M059J (cell line): ENCODE measurements at places on chromosomes 1 and 21.
A peak's percentile ranks its signal among the peaks of the same experiment; 100 is the strongest.

DNA sequence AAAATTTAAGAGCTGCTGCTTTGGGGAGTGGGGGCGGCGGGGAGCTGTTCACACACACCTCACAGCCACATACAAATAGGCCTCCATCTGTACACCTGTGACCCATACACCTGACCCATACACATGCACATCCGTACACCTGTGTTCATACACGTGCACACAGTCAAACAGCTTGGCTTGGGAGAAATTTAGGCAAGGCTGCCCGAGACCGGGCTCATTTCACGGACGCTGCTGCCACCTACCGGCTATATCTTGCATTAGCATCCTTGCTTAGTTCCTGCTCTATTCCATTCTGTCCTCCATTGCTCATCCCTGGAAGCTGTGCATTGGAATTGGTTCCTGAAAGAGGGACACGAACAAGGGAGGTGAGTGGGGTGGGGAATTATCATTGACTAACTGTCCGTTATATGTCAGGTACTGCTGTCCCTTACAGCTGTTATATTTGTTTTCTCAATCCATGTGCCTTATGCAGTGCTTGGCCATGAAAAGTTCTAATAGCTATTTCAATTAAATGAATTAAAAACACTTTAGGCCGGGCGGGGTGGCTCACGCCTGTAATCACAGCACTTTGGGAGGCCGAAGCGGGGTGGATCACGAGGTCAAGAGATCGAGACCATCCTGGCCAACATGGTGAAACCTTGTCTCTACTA lies 37.1 kb upstream of the EPB41 start:
- peak; percentile 71 for DNase-seq

- peak; percentile 16 for DNase-seq
Observed at GRCh38 chr1:150118716-150119115, 31.0 kb upstream of the PLEKHO1 start.

DNA sequence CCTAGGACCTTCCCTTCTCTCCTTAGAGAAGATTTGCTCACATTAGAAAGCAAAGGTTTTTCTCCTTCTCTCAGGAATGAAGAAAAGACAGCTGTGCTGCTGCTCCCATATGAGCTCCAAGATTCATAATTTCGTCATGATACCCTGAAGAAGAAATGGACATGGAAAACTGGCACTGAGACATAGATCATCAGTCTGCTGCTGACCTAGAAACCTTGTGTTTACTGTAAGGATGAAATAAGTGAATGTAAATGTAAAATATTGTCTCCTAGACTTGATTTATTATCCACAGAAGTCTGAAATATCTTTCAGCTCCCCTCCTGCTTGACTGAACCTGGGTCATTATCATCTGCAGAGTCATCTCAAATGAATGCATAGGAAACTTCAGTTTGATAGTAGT lies 77.9 kb downstream of the ZC3H11B start:
- DNase-seq, result no peak

DNA sequence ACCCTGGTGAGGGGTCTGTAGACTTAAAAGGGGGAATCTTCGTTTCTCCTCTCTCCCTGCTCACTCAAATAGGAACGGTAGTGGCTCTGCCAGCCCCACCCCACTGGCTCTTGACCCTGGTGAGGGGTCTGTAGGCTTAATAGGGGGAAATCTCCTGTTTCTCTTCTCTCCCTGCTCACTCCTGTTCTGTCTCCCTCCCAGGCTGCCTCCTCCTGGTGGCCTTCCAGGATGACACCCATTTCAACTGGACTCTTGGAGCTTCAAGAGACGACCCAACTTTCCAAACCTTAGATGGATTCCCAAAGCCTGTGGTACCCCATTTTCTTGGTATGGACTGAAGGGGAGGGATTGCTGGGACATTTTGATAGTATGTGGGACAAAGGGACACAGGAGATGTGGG lies 1.4 kb upstream of the EPHB2 start:
- no peak for DNase-seq

DNA sequence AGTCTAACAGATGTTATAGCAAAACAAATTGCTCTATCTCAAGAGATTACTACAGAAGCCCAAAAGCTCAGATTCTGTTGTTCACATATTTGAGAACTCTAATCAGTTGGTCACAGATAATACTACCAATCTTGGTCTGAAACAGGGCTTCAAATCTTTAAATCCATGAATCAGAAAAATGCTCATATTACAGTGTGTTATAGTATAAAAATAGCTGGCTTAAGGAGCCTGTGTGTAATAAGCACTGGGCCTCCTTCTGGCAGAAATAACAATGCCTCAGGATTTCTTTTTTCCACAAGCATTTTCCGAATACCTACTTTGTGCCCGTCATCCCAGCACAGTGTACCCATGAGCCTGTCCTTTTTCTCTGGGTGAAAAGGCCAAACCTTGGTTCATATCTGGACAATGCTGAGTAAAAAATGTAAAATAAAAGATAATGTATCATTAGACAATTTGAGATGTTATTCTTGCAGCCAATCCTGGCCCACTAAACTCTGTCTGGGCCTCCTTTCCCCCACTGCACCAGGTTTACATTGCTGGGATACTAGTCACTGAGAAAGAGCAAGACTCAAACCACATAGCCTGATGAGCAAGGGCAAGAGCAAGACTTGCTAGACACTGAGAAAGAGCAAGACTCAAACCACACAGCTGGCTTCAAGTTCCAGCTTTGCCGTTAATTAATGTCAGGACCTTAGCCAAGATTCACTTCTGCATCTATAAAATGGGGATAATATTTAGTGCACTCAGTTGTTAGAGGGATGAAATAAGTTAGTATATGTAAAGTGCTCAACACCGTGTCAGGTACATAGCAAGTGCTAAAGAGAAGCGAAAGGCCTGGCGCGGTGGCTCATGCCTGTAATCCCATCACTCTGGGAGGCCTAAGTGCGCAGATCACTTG lies 17.0 kb upstream of the ADAR start:
- DNase-seq, result peak; percentile 60

DNA sequence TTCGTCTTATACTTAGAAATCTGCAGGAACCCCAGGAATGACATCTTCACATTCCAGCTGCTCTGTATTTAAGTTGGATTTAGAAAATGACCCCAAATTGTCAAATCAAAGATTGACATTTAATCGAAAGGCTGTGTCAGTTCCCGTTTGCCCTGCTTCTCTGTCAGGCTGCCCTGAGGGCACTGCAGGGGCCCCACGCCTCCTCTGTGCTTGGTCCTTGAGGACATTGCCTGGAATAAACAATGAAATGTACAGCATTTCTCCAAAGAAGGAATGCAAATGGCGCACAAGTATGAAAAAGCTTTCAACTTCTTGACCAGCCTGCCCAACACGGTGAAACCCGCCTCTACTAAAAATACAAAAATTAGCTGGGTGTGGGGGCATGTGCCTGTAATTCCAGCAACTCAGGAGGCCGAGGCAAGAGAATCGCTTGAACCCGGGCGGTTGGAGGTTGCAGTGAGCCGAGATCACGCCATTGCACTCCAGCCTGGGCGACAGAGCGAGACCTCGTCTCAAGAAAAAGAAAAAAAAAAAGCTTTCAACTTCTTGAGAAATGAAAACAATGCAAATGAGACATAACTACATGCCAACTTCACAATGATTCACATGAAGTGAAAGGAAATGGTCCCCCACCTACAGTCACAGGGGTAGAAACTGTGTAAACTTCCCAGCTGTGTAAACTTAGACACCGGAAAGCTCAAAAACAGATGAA lies 3.0 kb downstream of the TMPRSS3 start:
- DNase-seq, result no peak

DNA sequence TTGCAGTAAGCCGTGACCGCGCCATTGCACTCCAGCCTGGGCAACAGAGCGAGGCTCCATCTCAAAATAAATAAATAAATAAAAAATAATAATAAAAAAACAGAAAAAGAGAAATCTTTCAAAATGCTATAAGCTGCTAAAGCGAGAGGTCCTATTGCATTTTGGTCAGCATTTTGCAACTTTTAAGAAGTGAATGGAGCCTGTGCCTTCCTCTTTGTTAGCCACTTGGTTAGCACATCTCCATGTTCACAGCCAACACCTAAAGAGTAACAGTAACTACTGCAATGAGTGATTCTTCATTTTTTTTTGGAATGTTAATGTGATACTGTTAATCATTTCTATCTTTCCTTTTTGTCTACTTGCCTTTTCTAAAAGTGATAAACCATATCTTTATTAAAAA lies 80.6 kb downstream of the ERG start:
- no peak for DNase-seq

- DNase-seq, result no peak
Observed at GRCh38 chr1:68181165-68181556, 51.2 kb downstream of the WLS start.

GRCh38 chr1:91795591-91796389 lies 90.2 kb downstream of the TGFBR3 start:
- DNase-seq, result peak; percentile 89

DNA sequence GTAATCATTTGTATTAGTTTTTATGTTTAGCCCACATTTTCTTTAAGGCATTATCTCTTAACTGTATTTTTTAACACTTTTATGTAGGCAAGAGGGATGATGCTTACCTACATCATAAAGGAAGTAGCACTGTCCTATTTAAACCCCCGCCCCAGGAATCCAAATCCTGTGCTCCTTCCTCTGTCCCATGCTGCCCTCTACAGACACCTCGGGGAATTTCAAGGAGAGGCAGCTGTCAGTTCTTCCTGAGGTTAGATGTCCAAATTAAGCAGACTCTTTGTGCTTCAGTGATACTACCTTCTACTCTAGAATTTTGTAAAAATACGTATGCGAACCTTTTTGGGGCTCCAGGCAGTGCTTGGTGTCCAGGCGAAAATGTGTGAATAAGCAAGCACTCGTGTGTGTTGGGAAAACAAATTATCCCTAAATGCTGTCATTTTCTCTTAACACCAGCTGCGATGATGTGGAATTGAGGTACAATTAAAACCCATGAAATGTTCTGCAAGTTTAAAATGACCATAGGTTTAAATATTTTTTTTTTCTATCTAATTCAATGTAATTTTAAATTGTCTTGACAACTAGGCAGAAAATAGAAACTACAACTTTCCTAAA lies 19.2 kb downstream of the CRCT1 start:
- DNase-seq, result peak; percentile 60

- DNase-seq, result peak; percentile 58
Observed at GRCh38 chr1:39238476-39238875, 34.0 kb downstream of the MACF1 start.

GRCh38 chr21:34669149-34669879 lies 520 bp downstream of the CLIC6 start:
- peak; percentile 18 for DNase-seq

- DNase-seq, result no peak
Observed at GRCh38 chr1:156931974-156932710, 11.7 kb downstream of the LRRC71 start.

GRCh38 chr21:43597052-43597451 lies 62.2 kb downstream of the HSF2BP start:
- peak; percentile 95 for DNase-seq
